Activated T-cell treated with anti-CD3 and anti-CD28 coated beads, Interleukin-2, amount 50 U/mL, for 24 hours (primary cell): ENCODE measurements at places on chromosomes 7 and 10.

- no peak for DNase-seq
Observed at GRCh38 chr10:44004913-44005787, 356.5 kb upstream of the ZNF32 start.

- DNase-seq: no peak
Observed at GRCh38 chr7:900331-901040, 24.1 kb downstream of the GET4 start.

GRCh38 chr10:6065406-6065805 is 3.2 kb upstream of the IL2RA start:
- peak; percentile 35 for DNase-seq

DNA sequence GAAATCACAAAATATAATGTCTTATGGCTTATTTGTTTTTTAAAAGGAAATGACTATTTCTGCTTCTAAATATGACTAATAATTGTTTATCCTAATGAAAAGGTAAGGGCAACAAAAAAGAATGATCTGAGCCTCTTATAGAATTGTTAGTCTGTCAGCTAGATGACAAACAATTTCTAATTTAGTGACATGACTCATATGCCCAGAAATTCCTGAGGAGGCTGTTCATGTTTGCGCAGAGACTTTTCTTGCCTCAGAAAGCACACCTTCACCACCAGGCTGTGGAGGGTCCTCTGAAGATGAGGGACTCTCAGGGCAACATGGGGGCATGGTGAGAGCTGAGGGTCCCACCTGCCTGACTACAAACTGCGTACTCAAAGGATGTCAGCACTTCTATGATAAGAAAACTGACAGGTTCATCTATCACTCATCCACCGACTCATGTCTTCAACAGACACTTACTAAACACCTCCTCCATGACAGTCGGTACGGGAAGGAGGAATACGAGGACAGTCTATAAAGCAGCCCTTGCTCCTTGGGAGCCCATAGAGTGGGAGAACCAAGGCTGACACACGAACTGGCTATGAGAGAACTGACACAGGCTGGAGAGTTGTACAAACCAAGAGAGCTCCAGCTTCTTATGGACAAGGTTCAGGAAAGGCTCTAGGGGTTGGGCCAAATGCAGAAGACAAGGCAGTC is 102.0 kb downstream of the PKD1L1 start:
- no peak for DNase-seq

DNA sequence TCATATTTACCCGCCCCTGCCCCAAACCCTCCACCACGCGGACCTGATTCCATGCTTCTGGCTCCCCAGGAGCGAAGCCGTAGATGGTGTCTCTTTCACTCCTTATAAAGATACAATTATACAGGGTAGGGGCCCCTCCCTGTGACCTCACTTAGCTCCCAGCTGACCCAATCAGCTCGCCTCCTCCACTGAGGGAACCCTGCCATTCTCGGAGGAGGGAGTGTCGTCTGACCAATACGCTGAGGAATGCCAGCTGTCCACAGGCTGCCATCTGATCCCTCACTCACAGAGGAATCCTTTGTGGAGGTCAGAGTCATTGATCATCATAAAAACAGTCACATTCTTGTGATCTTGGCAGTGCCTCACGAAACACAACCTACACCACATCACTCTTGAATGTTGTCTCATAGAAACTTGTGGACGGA is 67.5 kb upstream of the INSIG1 start:
- no peak for DNase-seq

GRCh38 chr7:140375892-140376730 is 22.2 kb downstream of the SLC37A3 start:
- DNase-seq: peak; percentile 59

- DNase-seq: peak; percentile 86
Observed at GRCh38 chr10:69629897-69630650, at the start of gene FAM241B. Gene FAM241B, plus strand, starts transcription at chr10:69630247. Its CDS starts 1,497 bp downstream, at chr10:69631744.

DNA sequence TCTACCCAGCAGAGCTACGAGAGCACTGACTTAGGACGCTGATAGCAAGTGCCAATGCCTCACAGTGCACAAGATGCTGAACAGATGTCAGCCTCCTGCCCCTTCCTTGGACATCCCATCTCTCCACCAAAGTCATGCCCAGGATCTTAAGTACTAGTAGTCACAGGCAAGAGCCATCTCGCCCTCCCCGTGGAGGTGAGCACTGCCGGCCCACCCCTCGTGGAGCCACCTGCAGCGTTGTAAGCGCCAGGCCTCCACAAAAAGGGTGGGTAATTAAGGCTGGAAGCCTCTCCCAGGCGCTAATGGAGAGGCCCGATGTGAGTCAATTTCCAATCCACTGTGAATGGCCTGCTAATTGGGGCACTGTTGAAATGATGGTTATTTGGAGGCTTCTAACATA is 156.2 kb downstream of the GRID1 start:
- DNase-seq: no peak

- no peak for DNase-seq
Observed at GRCh38 chr10:77463967-77464745, 173.5 kb downstream of the KCNMA1 start.

- no peak for DNase-seq
Observed at GRCh38 chr10:124644771-124645415, 99.3 kb downstream of the FAM53B start.

DNA sequence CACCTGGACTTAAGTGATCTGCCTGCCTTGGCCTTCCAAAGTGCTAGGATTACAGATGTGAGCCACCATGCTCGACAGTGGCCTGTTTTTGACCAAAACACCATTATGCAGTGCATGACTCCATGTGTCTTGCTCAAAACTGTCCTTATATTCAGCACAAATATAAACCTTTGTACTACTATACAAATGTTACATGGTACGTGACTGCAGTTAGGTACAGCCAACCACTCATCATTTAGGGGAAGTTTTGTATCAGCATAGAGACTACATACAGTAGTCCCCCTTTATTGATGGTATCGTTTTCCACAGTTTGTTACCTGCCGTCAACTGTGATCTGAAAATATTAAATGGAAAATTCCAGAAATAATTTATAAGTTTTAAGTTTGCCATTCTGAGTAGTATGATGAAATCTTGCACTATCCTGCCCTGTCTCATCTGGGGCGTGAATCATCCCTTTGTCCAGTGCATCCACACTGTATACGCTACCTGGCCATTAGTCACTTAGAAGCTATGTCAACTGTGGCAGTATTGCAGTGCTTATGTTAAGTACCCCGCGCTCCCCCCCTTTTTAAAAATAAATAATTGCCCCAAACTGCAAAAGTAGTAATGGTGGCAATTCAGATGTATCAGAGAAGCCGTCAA is 23.3 kb upstream of the ZNF282 start:
- no peak for DNase-seq

GRCh38 chr7:108368466-108368865 is 87.8 kb downstream of the NRCAM start:
- no peak for DNase-seq

DNA sequence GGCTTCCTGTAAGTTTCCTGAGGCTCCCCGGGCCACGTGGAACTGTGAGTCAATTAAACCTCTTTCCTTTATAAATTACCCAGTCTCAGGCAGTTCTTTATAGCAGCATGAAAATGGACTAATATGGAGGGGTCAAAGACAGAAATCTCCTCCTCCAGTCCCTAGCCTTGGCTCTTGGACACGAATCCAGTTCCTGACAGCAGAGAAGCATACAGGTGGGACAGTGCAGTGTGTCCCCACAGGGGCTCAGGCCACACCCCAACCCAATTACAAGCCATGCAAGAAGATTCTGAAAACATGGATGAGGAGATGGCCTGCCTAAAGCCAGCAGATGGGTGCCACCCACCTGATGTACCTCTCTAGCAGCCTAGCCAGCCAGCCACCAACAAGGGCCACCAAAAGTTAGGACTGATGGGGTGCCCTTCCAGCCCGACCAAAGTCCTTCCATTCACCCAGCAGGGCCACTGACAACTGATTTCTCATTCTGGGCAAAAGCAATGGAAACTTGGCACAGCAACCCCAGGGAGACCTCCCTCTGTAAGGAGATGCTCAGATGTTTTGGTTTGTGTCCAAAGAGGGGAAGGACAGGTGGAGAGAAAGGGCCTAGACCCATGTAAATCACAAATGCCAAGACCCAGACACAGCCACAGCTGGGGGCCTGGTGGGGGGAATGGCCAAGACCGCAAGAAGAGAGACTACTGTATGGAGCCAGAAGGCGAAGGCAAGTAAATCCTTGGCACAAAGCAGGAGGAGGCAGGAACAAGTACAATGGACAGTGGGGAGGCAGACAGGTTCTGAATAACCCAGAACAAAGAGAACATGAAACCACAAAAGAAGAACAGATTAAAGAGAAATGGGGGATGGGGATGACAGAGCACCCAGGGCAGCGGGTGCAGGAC is 13.6 kb downstream of the GPRIN2 start:
- peak; percentile 27 for DNase-seq

GRCh38 chr7:1289666-1290025 is 57.0 kb downstream of the UNCX start:
- no peak for DNase-seq

DNA sequence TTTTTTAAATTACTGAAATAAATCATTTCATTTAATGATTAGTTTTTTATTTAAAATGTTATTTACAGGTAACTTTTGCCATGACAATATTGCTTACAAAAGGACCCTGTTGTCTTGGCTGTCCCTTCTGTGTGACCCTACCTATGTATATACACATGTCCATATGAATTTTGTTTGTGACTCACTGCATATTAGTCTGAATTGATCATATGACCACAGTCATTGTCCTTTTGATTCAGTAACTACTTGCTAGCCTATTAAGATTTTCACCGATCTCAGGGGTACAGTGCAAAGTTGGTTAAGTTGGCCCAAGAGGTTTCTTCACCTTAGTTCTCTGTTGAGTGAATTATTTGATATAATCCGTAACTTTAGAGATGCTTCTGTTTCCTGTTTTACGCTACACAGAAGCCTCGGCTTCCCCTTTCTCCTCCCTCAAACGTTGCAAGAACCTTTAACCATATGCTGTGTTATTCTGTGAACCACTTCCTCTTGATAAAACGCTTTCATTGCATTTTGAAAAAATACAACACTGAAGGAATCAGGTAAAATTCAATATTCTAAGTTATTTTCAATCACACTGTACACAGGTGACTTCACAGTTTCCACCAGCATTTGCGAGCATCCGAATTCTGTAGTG is 43.9 kb downstream of the APBB1IP start:
- no peak for DNase-seq

GRCh38 chr10:131134001-131134576 is 177.4 kb downstream of the TCERG1L start:
- DNase-seq: no peak

DNA sequence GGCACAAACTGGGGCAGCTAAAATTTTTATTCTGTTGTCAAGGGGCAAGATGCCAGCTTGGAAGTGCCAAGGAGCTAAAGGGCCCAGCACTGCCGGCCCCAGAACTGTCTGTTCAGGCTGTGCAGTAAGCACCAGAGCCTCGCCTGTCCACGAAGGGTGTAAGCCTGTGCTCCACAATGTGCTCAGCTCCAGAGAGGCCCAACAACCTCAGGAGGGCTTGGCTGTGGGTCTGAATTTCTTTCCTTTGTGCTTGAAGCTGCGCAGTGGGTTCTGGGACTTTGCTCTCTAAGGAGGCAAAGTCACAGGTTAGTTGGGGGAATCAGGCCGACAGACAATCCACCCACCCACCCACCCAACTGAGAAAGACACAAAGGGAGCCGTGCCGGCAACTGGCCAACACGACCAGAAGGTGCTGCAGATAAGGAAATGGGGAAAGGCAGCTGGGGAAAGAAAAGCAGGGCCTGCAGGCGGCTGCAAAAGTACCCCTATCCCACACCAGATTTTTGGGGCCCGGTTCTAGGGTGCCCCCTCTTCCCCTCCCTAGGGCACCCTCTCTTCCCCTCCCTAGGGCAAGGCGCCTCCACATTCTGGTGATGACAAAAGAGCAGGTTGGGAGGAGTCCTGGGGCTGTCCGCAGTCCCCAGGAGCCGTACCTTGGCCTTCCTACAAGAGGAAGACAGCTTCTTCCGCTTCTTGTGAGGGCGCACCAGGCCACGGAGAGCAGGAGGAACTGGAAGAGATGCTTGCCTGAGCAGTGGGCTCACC is 7.7 kb downstream of the DDX56 start:
- DNase-seq: no peak

- DNase-seq: no peak
Observed at GRCh38 chr7:46391231-46392201, 470.4 kb upstream of the IGFBP3 start.

DNA sequence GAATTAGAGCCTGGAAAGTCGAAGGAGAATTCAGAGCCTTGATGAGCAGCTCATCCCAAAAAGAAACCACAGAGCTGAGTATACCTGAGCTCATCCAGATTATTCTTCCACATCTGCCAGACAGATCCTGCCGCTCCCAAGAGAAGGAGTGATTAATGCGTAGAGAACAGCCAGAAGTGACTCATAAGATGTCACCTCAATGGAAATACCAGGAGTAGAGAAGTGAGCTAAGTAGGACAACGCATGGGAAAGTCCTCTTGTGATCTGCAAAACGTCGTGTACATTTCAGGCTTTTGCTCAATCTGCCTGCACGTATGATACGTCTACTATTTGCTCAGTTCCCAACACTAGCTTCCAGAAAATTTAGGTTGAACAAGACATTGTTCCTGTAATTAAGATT is 230.5 kb upstream of the AUTS2 start:
- no peak for DNase-seq

DNA sequence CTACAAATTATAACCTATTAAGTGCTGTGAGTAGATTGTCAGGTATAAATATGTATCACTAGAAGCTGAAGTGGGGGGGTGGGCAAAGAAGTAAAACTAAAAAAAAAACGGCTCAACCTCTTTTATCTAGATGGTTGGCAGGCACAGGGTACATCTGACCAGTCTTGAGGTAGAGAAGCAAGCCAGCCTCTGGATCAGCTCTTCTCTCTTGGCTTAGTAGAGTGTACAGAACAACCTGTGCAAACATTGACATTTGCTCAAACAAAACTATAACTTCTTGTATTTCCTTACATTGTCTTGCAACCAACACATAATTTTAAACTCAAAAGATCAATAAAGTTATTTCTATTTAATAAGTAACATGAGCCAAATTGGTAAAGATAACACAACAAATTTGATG is 25.6 kb downstream of the DNA2 start:
- DNase-seq: no peak
